ENCODE measurements at places on chromosomes 2 and 18.

GRCh38 chr2:47021301-47022009, 105.8 kb upstream of the MCFD2 start:
- no peak for DNase-seq

DNA sequence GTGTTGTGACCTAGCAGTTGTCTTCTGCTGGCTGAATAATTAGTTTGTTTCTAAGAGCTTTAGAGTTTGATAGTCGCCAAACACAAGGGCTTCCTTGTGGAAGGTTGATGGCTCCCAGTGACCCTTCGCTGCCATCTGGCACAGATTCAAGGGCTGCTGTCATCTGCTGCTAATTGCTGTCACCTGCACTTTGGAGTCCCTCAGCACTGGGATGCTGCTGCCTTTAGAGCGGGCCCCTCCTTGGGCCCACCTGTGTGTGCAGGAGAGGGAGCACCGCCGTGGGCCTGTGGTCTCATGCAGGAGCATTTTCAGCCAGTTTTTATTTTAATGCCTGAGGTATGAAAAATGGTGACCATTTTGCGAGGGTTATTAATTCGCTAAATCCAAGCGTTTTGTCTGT, 154.0 kb upstream of the NFATC1 start:
- DNase-seq: peak; percentile 78

DNA sequence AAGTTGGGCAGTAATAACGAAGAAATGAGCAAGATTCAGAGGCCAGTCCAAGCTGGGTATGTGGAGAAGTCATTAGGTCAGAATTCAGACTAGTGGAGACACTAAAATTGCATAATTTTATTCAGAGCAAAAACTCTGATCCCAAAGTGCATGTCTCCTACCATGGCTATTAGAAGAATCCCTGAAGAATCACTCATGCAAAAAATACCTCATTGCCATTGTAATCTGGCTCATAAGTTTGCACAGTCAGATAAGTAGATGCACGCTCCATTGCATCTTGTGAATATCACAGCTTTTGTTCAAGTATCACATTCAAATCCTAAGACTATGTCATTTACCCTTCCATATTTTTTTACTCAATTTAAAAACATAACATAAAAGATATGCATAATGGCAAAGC, 692.2 kb upstream of the KLHL29 start:
- no peak for DNase-seq

GRCh38 chr18:22303927-22304326, 113.8 kb downstream of the CTAGE1 start:
- no peak for DNase-seq

GRCh38 chr18:47772374-47773248, 157.8 kb downstream of the SMAD2 start:
- DNase-seq: peak; percentile 75

DNA sequence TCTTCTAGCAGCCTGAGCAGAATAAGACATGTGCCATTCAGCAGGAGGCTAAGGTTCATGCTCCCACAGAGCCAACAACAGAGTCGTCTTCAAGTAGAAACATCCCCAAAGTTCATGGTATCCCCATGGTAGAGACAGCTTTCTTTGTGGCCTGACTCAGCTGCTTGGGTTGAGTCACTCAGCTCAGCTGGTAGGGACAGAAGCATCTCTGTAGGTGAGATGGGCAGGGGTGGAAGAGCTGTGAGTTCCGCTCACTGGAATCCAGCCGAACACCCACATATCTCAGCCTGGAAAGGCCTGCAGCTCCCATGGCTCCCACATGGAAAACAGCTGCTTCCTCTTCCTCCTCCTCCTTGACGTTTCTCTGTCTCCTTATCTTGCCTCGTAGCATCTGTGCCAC, 792.7 kb downstream of the RNF144A start:
- no peak for DNase-seq

DNA sequence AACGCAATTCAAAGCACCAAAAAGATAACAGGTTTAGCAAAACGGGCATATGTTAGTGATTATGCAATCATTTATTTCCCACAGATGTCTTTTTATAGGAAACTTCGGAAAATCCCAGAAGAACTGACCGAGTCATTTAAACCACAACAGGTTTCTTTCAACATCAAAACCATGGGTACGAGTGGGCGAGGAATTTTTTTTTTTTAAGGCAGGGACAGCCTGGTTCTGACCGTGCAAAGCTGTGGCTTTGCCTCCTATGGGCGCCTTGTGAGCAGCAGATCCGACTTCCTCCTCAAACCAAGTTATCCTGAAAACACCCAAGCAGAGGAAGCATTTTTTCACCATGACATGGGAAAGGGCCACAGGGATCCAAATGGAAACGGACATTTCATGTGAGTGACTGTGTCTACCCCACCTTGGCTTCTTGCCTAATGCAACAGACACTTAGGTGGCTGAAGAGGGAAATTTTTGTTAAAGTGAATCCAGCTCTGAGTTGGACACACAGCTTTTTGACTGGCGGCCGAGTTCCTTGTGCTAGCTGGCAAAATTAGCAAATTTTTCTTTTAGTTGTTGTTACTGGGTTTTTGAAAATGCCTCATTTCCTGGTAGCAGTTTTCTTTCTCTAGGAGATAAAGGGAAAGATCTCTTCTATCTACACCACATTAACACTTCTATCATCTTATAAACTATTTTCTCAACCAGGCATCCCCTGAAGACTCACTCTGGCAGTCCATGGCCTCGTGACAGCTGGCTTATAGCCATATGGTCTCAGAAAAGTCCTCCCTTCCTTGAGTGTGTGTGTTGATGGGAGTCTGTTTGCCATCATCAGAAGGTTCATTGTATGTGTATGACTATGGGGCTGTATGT, 487.4 kb upstream of the ZEB2 start:
- no peak for DNase-seq

DNA sequence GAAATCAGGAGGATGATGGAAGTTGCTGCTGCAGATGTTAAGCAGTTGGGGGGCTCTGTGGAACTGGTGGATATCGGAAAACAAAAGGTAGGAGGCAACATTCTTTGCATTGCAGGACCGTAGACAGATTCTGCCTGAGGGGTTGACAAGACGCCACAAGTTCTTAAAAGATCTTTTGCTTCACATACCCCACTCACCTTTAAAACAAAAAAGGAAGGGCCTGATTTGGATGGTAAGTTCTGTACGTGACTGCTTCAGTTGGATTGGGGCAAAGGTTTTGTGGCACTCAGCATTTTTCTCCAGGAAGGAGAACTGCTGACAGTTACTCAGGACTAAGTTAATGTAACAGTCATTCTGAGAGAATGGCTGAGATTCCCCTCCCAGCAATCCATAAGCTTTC, 5.2 kb downstream of the CNDP2 start:
- no peak for DNase-seq

DNA sequence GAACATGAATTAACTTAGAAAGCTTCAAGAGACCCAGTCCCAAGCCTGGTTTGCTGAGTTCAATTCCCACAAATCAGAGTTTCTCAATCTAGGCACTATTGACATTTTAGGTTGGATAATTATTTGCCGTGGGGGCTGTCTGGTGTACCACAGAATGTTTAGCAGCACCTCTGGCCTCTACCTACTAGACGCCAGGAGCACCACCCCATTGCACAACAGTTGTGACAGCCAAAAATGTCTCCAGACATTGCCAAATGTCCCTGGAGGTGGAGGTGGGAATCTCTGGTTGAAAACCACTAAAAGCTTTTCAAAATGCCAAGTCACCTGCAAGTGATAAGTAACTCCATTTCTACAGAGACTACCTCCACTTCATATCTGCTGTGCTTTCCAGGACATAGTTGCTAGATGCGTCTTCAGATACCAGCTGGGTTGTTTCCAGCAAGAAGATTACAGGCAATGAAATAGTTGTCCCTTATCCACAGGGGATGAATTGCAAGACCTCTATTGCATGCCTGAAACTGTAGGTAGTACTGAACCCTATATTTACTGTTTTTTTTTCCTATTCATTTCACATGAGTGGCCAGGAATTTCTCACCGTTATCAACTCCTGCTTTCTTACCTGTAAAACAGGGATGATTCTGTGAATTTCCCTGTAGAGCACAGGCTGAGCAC, 554.3 kb downstream of the ZEB2 start:
- no peak for DNase-seq

GRCh38 chr2:131475831-131476230, at the start of gene TUBA3D:
Gene TUBA3D, plus strand, starts transcription at chr2:131476119. Its CDS starts 81 bp downstream, at chr2:131476200.
- no peak for DNase-seq

DNA sequence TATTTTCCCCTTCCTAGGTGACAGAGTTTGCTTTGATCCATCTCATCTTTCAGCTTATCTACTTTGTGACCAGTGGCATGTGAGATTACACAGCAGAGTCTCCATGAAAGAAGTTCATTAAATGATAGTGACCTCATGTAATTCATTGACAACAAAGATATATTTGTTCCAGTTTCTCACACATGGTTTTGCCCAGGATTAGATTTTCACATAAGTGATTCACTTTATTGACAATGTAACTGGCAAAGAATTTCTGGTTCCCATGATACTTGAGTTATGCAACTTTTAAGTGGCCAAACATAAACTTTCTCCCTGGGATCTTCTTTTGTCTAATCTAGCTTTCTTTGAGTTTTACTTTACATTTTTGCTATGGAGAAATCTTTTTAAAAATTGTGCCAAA, 50.0 kb downstream of the MC4R start:
- DNase-seq: no peak

DNA sequence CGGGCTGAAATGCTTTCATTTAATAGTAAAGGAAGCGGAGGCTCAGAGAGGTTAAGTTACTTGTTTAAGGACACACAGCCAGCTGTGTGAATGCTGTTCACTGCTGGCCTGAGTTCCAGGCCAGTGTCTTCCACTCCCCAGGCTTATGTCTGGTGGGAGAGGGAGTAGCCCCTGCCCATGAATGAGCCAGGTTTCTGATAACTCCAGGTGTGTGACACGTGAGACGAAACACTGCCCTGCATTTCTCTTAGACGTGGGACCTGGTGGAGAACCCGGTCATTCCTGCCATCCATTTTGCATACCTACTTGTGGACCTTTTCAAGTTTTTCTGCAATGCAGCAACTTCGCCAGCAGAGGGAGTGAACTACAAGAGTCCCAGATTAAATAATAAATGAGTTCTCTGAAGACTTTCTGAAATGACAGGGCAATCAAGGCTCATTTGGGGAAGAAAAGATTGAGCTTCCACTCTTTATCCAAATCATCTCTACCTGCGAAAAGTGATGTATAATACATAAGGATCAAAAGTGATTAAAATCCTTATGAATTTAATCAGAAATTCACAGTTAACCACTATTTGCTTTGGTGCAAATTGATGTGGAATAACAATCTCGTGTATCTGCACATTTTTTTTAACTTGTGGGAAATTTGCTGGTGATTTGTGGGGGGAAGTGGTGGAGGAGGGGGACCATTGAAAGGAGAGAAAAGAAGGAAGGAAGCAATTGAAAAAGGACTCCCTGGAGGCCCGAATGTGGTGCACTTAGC, 79.4 kb upstream of the ASB18 start:
- DNase-seq: no peak

GRCh38 chr2:230777721-230778120, 65.1 kb downstream of the CAB39 start:
- no peak for DNase-seq

GRCh38 chr2:135409436-135409835, 121.6 kb downstream of the ZRANB3 start:
- no peak for DNase-seq

DNA sequence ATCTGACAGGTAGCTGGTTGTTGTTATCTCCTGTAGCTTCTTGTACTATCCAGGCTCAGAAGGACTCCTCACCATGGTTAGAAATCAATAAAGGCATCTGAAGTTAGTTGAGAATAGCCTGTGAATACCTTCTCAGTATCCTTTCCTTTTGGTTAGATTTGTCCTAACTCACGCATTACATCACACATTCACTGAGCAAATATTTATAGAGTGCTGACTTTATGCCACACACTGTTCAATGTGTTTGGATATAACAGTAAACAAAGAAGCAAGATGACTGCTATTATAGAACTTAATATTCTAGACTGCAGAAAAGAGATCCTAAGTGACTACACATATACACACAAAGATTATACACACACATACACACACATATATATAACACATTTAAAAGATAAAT, 889.9 kb upstream of the CHAC2 start:
- no peak for DNase-seq

- no peak for DNase-seq
Measured at GRCh38 chr2:153291718-153292117, 186.8 kb downstream of the RPRM start.

GRCh38 chr18:12159446-12159845, 65.8 kb downstream of the ANKRD62 start:
- DNase-seq: no peak

GRCh38 chr2:30190637-30191036, 40.7 kb upstream of the LBH start:
- DNase-seq: no peak

GRCh38 chr2:178584666-178585065, 104.4 kb downstream of the PLEKHA3 start:
- no peak for DNase-seq

DNA sequence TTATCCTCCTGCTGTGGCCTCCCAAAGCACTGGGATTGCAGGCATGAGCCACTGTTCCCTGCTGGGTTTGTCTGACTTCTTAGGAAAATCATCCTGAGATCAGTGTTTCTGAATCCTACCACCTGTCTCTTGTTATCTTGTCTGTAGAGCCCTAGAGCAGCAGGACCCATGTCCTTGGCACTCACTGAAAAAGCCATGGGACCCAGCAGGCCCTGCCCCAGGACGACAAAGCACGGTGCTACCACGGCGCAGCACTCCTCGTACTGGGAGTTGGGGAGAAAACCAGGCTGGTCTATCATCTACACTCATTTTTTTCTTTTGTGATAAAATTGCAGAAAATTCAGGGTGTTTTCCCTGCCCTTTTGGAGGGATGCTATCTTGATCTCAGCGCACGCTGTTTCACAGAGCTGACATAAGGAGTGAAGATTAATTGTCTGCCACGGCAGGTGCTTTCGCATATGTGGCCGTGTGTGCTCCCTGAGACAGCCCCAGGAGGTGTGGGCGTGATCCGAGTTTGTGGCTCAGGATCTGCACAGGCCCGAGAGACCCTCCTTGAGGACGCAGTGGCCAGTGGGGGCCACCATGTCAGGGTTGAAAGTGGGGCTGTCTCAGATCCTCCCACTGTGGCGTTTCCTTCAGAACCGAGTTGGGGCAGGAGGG, 179.1 kb downstream of the LDLRAD4 start:
- DNase-seq: no peak

DNA sequence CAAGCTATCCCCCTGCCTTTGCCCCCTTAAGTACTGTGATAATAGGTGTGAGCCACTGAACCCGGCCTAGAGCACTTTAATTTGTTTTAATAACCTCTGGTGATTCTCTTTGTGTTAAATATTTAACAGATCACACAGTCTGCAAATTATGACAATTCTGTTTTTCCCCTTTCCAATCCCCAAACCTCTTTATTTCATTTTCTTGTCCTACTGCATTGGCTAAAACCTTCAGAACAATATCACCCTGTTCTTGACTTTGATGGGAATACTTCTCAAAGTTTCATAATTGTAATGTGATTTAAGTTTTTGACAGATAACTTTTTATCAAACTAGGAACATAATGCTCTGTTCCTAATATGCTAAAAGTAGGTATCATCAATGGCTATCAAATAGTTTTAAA, 44.5 kb downstream of the USP37 start:
- no peak for DNase-seq

DNA sequence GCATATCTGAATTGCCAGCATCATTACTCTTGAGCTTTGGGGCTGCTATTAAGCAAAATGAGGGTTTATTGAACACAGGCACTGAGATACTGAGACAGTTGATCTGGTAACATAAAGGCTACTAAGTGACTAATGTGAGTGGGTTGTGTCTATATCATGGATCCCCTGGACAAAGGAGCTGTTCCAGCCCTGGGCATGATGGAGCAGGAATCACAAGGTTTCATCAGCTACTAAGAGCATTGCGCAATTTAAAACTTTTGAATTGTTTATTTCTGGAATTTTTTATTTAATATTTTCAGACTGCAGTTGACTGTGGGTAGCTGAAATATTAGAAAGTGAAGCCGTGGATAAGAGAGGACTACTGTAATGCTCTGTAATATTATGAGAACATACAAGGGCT, 73.5 kb downstream of the MGAT5 start:
- DNase-seq: no peak

All from COR-L47 (cell line).